ENCODE measurements at places on chromosomes 2 and 18.

- no peak for DNase-seq
Measured at GRCh38 chr18:41073372-41073954, 881.6 kb upstream of the PIK3C3 start.

DNA sequence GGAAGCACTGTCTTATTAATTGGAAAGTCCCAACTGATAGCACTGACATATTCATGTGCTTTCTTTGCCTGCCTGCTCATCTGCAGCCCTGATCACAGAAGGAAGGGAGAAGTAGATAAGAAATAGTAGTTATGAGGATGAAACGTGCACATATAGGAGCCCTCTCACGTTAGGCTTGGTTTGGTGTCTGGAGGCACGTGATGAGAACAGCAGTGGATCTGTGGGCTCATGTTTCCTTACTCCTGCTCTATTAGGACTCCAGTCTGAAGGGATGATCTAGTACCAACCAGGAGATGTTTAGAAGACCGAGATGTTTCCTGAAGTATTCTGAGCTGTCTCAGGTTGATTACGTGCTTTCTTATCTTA, 84.9 kb downstream of the MAP4K4 start:
- no peak for DNase-seq

GRCh38 chr18:39299152-39299551, 1733.6 kb upstream of the CELF4 start:
- no peak for DNase-seq

GRCh38 chr2:144475569-144476275, 44.2 kb downstream of the ZEB2 start:
- DNase-seq: no peak

GRCh38 chr18:44889111-44889510, 208.4 kb downstream of the SETBP1 start:
- DNase-seq: no peak

DNA sequence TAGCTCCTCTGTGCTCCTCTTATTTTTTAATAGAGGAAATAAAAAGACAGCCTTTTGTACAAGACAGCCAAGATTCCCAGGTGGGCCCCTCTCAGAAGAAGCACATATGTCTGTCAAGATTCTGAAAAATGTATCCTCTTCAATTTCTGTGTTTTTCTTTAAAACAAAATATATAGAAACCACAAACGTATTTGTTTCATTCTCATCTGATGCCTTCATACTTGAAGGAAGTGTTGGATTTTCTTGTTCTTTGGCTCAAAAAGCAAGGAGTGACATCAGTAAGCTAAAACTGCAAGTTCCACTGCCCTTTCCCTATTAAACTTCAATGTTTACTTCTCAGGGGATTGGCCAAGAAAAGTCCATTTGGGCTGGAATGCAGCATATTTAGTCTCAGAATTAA, 193.8 kb upstream of the OSR1 start:
- DNase-seq: no peak

GRCh38 chr2:200467806-200468681, 41.8 kb downstream of the KCTD18 start:
- DNase-seq: no peak

- no peak for DNase-seq
Measured at GRCh38 chr2:71922091-71922490, 225.6 kb downstream of the CYP26B1 start.

DNA sequence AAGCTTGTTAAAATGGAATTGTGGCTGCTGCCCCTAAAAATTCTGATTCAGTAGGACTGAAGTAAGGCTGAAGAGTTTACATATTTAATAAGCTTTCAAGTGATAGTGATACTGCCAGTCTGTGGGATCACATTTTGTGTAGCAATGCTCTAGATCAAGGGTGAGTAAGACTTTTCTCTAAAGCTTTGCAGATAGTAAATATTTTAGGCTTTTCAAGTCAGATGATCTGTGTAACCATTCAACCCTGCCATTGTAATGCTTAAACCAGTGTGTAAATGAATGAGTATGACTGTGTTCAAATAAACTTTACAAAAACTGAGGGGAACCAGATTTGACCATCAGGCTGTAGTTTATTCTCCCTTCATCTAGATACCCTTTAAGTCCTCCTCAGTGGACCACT, 92.7 kb downstream of the PIK3C3 start:
- DNase-seq: no peak
